ENCODE measurements at places on chromosomes 5 and 9. TPM values are rescaled to one million over a fixed set of nuclear protein-coding genes. Genes with fewer than 3 reads are reported as not detected.
A peak's percentile ranks its signal among the peaks of the same experiment; 100 is the strongest.

DNA sequence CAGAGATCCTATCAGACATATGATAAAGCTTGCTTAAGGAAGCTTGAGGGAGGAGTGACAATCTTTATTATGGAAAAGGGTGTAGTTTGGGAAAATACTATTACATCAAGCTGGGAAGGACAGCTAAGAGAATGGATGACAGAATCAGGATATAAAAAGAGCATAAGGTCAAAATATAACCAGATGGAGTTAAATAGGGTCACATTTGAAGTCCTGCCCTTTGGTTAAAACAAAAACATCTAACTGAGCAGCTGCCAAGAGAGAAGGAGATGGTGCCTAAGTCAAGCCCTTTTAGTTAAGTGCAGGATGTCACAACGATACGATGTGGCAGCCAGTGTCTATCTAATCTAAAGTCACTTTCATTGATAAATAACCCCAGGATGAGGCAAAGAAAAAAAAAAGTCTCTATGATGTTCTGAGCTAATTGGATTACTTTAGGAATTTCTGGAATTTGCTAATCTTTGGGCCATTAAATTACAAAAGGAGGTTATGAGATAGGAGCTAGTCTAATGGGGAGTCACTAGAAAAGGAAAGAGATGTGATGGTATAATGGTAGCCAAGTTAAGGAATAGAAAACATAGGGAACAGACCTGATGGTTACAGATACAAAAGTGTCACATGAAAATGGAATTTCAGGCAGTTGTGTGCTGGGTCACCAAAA lies 365.2 kb downstream of the PDE4D start:
- DNase-seq: no peak

- no peak for DNase-seq
These were observed 100.9 kb upstream of the IL6ST start for GRCh38 chr5:56095579-56096102.

- no peak for DNase-seq
These were observed 928.3 kb downstream of the NR2F1-AS1 start for GRCh38 chr5:92652756-92653155.

DNA sequence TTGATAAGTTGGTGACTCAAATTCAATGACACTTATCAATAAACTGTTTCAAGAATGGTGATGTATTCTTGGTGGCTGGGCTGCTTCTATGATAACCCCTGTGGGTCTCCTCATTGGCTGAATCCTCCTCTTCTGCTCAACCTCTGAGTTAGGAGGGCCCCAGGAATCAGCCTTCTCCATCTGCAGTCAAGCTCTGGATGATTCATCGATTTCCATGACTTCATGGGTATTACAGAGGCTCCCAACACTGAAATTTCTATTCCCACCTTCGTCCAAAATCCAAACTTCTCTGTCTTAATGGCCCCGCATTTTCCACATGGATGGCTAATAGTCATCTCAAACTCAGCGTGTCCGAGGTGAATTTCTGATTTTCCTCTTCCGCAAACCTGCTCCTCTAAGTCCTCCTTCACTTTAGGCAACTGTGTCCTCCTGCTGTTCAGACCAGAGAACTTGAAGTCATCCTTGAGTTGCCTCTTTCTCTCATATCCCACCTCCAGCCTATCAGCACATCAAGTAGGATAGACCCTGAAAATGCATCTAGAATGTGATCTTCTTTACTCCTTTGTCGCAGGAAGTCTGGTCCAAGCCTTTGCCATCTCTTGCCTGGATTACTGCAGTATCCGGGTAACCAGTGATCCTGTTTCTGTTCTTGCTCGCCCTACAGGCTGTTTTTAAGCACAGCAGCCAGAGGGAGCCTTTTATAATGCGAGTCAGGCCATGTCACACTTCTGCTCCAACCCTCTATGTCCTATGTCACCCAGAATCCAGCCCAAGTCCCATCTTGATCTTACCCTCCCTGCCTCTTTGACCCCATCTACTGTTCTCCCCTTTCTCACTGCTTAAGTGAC lies 41.4 kb upstream of the IL7R start:
- no peak for DNase-seq

DNA sequence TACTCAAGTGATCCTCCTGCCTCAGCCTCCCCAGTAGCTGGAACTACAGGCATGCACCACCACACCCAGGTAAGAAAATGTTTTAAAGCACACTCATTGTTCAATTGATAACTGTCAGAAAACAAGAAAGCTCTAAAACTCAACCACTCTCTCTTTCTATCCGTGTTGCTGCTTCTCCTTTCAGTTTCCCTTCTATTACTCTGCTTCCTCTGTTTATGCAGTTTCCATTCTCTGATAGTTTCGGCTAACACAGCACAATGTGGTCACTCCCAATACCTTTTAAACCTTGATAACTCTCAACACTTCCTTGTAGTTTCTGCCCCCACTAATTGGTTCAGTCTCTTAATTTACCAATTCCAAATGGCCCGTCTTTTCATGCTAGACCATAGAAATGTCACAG lies 59.2 kb upstream of the NR4A3 start:
- DNase-seq: no peak

GRCh38 chr9:82797534-82797933 lies 265.4 kb downstream of the RASEF start:
- peak; percentile 68 for DNase-seq

GRCh38 chr5:138354387-138354786 lies 1.9 kb downstream of the KDM3B start:
- DNase-seq: no peak

GRCh38 chr5:63570752-63571151 lies 391.5 kb downstream of the HTR1A start:
- DNase-seq: no peak

DNA sequence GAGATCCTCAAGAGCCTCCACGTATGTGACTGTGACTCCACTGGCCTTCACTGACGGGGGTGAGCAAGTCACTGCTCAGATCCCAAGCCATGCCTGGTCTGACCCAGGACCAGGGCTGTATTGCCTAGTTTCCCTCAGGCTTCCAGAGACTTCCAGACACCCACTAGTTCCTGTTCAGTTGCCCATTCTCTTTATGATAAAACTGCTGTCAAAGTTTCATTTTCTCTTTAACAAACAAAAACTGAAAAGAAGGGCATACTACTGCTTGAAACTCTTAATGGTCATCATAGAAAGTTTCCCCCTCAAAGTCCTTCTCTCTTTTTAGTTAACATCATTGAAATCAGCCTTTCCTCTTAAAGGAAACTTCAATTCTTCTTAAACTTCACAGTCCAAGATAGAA lies 105.7 kb upstream of the GHR start:
- no peak for DNase-seq

DNA sequence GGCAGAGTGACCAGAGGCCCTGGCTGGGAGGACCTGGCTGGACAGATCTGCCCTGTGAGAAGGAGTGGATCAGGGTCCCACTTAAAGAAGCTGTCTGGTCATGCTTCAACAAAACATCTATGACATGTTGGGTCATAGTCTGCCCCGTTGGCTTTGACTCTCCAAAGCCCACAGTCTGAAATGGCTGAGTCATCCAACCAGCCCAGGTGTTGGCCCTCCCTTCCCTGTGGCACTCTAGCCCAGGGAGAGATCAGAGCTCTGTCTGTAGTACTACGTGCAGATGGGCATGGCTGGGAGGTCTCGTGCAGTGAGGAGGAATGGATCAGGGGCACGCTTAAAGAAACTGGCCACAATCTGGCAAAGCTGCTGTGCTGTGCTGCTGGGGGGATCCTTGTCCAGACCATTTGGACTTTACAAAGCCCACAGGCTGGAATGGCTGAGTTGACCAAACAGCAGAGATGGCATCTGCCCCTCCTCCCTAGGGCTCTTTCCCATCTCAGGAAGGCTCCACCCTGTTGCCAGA lies 206.1 kb downstream of the TUSC1 start:
- no peak for DNase-seq

GRCh38 chr9:4305065-4305985 lies 5.5 kb upstream of the GLIS3 start:
- no peak for DNase-seq

- peak; percentile 61 for DNase-seq
These were observed 282.9 kb downstream of the NFIB start for GRCh38 chr9:14031060-14031414.

Gene TMEM215
- not detected for polyA plus RNA-seq

Gene KIAA0825
- 0.80 TPM for polyA plus RNA-seq

Gene LHX3
- not detected for polyA plus RNA-seq

Gene SPEF2
- polyA plus RNA-seq: 7.1 TPM

Gene PSIP1
- polyA plus RNA-seq: 31.1 TPM

Gene GARIN3
- not detected for polyA plus RNA-seq

Gene CLIC3
- 2.1 TPM for polyA plus RNA-seq

Gene TLX3
- not detected for polyA plus RNA-seq

Gene CCDC192
- not detected for polyA plus RNA-seq

Gene PCA3
- polyA plus RNA-seq: 0.11 TPM

Gene PDE8B
- polyA plus RNA-seq: 3.7 TPM

Gene FOXI1
- 48.5 TPM for polyA plus RNA-seq

Gene PCDHB2
- 2.2 TPM for polyA plus RNA-seq

Gene ZBTB6
- 2.0 TPM for polyA plus RNA-seq

Gene IL33
- 3.7 TPM for polyA plus RNA-seq
